SK-N-MC (cell line): ENCODE measurements at places on chromosomes 12 and 14.

DNA sequence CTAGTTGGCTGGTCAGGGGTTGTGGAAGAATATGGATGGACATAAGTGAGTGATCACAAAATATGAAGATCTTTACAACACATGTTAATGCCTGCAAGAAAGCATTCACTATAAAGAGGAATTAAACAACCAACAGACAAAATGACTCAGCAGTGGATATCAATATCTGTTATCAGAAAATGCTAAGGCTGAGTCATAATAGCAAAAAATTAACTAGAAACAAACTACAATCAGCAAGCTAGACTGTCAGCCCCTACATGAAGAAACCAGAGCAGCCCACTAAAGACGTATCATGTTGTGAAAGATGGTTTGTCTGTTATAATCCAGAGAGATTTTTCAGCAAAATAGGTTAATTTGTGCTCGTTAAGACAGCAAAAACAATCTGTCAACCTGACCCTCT, 472.9 kb downstream of the NELL2 start:
- DNase-seq = no peak

DNA sequence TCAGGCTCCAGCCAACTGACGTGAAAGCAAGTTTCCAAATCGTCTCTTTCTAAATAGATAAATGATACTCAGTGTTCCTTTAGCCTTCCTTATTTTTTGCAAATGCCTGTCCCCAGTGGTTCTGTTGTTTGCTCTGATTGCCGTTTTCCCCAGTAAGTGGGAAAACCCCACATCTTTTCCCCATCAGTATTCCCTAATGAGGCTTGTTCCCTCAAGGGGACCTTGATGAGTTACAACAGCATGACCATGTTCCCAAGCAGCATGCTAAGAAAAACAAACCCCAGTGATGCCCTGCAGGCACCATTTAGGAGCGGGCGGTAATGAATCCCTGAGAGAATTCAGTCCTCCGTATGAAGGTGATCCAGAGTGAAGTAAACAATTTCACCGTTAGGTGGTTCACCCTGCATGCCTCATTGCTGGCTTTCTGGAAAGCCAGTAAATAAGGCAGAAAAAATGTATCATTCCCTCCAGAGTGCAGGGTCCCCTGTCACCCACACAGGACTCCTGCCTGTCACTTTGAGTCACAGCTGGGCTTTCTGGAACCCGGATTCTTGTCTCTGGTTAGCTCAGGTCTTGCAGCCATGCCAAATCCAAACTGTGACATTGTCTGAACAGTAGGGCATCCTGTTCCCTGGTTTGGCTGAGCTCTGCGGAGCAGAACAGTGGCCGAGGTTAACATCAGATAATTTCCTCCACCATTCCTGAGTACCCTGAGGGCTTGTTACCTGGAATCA, 222.6 kb downstream of the RGS6 start:
- no peak for DNase-seq

- no peak for DNase-seq
These were observed 267.1 kb upstream of the RGS6 start for GRCh38 chr14:71665157-71665556.

GRCh38 chr12:125329239-125330102, 264.2 kb downstream of the AACS start:
- DNase-seq = no peak

GRCh38 chr12:32863128-32863527, 33.4 kb downstream of the PKP2 start:
- DNase-seq = no peak

DNA sequence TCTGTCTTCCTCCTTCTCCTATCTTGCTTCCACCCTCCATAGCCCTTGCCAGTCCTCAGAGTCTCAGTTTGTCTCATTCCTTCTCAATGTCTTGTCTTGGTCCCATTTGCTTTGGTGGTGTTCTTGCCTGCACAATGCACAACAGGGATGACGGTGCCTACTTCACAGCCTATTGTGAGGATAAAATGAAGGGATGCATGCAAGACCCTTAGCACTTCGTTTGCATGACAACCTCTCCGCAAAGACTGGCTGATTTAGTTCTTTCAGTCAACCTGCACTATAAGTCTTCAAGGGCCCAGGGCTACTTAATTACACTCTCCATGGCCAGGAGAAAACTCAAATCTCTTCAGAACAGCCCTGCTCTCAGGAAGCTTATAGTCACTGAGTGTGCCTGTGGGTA, 8.5 kb downstream of the SELPLG start:
- DNase-seq = no peak

GRCh38 chr14:99265571-99265970, 6.4 kb downstream of the BCL11B start:
- no peak for DNase-seq

GRCh38 chr12:117441751-117442150, 80.3 kb upstream of the NOS1 start:
- DNase-seq = no peak

DNA sequence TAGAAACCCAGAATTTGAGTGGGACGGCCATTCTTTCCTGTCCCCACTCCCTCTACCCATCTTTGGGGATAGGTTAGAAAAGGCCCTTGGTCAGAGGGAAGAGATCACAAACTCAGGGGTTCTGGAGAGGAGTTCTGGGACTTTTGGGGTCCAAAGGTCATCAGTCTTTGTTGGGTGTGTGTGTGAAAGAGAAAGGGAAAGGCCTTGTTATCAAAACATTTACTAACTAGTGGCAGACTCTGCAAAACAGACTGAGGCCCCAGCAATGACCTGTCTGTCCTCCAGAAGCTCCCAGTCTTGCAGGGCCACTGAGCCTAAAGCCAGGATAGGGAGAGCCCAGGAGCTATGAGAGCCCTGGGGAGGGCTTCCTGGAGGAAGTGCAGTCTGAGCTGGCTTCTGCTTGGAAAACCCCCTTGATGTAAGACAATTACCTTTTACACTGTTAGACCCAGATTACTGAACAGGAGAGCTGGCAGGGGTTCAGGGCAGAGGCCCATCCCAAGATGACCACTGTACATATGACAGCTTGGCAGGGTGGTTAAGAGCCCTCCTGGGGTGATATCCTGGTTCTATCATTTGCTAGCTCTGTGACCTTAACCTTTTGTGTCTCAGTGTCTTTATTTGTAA, 429.1 kb upstream of the CCDC196 start:
- DNase-seq = no peak

DNA sequence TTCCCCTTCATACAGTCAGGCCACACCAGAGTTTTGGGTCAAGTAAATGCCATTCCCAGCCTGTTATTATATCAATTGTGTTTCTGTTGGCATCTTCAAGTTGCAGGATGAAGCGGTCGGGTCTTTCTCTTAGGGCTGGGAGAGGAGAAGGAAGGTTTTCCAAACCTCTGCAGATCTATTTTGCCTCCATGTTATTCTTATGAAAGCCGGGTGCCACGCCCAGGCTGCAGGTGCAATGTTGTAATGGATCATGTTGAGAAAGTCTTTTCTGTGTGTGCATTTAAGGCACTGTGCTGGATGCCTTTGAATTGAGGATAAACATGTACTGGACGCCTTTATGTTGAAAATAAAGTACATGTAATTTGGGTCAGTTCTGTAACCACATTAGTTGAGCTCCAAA, 164.4 kb upstream of the HIF1A start:
- no peak for DNase-seq

- DNase-seq = no peak
These were observed 332.6 kb upstream of the TMPO start for GRCh38 chr12:98182821-98183220.

DNA sequence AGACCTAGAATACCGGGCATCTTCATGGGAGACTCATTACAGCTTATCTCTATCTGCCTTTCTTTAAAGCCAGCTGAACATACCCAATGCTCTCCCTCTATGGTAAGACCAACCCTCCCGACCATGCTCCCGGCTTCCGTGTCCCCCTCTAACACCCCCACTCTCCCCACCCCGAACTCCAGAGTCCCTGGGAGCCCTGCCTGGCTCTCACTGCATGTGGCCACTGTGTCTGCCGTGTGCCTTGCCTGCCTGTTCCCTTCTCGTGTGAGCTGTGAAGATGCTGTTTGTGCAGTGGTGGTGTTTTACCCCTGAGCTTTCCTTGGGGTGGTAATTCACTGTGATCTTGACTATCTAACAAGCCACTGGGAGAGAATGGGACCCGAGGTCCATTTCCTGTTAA, 146.4 kb upstream of the FKBP4 start:
- no peak for DNase-seq

- DNase-seq = no peak
These were observed 19.8 kb downstream of the LEMD3 start for GRCh38 chr12:65189028-65189718.

DNA sequence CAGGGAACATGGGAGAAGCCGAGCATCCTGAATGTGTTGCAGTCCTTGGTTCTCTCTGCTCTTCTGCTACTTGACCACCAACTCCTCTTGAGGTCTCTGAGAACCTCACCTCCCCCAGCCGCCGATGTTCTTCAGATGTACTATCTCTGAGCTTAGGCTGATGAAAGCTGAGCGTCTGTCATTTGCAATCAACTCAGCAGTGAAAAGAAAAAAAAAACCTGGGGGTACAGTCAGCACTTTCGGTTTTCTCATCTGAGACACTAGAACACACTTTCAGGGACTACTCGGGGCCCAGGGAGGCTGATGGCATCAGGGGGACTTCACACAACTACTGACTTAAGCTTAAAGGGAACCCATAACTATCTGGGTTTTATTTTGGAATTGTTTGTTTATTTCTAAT, 9.6 kb upstream of the FLVCR2 start:
- no peak for DNase-seq

- DNase-seq = no peak
These were observed 149.2 kb upstream of the BTG1 start for GRCh38 chr12:92294676-92295440.

DNA sequence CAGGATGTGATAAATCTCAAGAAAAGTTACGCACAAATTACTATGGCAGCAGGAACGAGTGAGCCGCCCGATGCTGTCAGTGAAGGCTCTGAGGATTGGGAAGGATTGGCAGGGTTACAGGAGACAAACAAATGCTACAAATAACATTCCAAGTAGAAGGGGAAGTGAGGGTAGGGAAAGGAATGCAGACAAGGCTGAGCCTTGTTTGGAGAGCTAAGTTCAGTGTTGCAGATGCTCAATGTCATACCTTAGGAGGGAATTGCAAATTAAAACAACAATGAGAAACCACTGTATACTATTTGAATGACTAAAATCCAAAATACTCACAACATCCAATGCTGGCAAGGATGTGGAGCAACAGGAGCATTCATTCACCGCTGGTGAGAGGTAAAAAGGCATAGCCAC, 1.3 kb downstream of the CLEC9A start:
- DNase-seq = no peak

DNA sequence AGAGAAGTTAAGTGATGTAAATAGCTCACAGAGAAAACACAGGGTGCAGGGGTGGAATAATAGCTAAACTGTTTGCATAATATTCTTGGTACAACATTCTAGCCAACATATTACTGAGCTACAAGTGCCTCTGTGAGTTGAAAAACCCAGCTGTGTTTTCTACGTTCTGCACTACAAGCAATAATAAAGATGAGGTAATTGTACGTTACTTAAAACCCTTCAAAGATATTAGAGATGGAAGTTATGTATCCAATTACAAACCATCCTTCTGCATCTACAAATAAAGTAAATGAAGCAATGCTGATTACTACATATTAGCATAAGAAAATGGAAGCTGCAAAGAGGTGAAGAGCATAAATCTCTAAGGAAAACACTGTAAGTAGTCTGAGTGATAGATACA, 271.4 kb downstream of the SSPN start:
- no peak for DNase-seq

DNA sequence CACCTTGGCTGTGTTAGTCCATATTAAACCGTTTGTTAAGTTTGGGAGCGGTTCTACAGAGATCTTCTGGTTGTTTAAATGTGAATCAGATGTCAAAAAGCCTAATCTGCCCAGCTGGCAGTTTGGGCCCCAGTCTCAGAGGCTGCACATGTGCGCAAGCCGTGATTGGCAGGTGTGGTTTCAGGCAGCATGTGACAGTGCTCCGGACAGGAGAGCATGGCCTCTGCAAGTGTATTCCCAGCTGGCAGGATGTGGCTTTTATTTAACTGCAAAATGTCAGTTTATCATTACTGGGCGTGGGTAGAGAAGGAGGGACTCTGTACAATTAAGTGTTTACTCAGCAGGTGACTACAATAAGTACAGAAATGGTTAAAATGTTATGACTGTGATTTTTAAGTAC, 77.5 kb downstream of the PELI2 start:
- DNase-seq = no peak

GRCh38 chr14:89654998-89655397, 238.0 kb upstream of the FOXN3 start:
- no peak for DNase-seq

DNA sequence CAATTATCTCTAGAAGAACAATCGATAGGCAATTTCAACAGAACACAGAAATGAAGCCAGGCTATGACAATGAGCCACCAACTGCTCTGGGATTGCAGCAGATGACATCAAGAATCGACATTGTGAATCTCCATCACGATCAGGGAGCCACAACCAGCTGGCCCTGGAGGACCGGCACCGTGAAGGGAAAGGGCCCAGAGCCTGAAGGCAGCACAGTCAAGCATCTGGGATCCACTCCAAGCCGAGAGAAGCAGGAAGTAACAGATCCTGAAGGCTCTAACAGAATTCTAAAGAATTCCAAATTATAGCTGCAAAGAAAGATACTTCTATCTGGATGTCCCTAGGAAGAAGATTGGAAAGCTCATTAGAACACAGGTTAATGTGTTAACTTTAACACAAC, 61.0 kb downstream of the LRRC74A start:
- DNase-seq = no peak

DNA sequence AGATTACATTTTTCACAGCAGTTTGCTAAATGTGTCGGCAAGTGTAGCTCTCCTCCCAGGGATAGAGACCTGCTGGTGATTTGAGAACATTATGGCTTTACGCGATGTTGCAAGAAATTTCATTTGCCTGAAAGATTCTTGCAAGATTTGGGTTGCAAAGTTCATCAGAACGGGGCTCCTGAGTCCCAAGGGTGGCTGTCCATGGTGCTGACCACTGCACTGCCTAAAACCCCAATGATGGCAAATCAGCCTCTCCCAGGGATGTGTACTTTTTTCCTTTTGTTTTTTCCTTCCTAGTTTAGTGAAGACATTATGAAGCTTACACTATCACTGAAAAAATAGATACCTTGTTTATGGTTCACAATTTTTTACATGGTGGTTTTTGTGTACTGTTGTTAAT, 85.4 kb downstream of the WSCD2 start:
- DNase-seq = no peak

DNA sequence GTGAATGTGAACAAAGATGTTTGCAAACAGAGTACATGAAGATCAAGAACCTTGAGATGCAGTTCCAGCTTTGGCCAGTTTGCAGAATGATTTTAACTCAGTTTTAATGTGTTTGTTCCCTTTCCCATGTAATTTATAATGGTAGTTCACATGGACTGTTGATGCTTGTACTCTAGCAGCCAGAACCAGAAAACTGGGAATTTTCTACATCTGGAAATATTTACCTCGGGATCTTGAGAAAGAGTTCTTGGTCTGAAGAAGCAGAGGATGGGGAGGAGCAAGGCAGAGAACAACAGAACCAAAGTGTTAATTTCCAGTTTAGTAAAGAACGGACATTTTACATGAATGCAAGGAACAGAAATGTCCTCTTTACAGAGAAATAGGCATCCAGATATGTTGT, 37.0 kb upstream of the PMCH start:
- no peak for DNase-seq

- no peak for DNase-seq
These were observed 40.9 kb downstream of the PTGER2 start for GRCh38 chr14:52355016-52355431.
